Brain (organoid and tissue), 16 donors: ENCODE measurements at places on chromosomes 11 and 22.

DNA sequence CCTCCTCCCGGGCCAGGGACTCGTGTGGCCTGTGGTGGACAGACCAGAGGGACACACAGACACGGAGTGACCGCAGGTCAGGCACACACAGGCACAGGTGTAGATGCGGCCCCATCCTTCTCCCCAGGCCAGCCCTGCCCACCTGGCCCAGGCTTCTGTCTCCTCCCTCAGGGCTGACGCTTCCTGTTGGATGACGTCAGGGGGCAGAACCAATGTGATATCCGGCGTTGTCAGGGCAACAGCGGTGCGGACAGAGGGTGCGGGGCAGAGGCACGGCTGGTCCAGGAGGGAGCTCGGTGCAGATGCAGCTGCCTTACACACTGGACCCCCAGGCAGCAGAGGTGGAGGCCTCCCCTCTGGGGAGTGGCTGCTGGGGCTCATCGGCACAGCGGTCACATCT, 2.9 kb upstream of the TUBGCP6 start:
- DNase-seq, result no peak

DNA sequence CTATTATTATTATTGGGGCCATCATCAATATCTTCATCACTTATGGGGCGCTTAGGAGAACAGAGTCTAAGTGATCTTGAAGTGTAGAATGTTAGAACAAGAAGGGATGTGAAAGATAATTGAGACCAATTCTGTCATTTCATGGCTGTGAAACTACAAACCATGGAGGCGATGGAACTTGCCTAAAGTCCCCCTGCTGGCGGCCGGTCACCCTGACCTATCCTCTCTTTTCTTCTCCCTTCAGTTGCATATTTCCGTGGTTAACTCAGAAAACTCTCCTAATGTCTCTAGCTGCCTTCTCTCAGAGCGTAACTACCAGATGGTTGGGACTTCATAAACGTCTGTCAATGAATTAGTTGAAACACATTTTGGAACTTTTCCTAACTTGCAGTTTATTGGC, 6.6 kb upstream of the OR4B1 start:
- DNase-seq, result peak; percentile 62

DNA sequence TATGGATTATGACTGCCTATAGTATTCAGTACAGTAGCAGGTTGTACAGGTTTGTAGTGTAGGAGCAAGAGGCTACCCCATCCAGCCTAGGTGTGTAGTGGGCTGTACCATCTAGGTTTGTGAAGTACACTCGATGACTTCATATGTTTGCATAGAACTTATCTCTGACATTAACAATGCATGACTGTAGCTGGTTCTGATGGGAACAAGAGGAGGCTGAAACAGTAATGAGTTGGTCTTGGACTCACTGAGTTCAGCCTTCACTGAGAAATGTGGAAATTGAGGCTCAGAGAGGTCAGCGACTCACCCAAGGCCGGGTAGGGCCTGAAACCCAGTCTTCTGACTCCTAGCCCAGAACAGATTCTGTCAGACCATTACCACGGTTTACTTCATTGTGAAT, 13.0 kb downstream of the MYO7A start:
- DNase-seq, result no peak

DNA sequence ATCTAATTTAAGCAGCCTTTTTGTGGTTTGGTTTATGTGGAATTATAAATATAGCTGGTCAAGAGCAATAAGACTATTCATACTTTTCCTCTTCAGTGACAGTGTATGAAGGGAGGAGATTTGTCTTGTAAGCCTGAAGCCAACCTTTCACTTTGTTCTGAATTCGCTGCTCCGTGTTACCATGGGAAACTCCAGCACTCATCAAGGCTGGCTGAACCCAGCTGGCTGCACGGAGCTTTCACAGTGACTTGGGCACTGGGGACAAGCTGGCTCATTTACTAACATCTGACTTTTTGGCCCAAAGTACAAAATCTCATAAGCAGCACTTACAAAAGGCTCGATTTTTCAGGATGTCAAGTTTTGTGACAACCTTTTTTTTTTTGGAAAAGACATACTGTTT, 120.4 kb upstream of the GRIA4 start:
- DNase-seq, result peak; percentile 84
